ENCODE measurements at places on chromosomes 5 and 9.

GRCh38 chr9:20740929-20741582 is 57.0 kb downstream of the FOCAD start:
- ATAC-seq = no peak

DNA sequence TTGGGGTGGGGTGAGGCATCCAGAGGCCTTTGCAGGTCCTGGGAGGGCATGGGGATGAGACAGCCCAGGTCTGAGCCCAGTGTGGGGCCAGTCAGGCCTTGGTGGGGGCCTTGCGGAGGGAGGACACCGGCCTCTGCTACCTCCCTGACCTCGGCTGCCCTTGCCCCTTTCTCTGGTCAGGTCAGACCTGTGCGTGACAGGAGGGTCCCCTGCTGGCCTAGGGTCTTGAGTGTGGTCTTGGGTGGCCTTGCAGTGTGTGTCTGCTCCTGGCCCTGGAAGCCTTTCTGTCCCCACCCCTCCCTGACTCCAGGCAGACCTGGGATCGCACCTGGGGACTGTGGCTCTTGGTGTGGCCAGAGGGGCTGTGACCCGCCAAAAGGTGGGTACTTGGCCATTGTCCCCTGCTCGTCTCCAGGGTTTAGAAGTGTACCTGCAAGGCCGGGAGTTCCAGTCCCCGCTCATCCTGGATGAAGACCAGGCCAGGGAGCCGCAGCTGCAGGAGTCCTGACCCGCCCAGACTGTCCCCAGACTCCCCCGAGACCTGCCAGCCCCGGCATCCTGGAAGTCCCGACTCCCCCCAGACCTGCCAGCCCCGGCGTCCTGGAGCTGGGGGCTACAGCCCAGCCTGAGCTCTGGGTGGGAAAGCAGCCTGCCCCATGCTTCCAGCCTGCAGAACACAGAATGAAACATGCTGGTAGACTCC is 4.4 kb upstream of the MAN1B1 start:
- ATAC-seq = no peak

- no peak for ATAC-seq
Observed at GRCh38 chr9:69388596-69388995, 63.6 kb downstream of the ENTREP1 start.

GRCh38 chr9:37997636-37998374 is 71.2 kb downstream of the SHB start:
- ATAC-seq = no peak

DNA sequence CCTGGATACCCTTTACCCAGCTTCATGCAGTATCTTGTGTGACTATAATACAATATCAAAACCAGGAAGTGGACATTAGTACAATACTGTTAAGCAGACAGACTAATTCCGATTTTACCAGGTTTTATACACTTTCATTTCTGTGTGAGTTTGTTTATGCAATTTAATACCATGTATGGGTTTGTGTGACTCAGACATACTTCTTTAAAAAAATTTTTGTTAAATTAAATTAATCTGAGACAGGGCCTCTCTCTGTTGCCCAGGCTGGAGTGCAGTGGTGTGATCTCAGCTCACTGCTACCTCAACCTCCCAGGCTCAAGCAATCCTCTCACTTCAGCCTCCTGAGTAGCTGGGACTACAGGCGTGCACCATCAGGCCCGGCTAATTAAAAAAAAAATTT is 156.8 kb downstream of the GAPVD1 start:
- no peak for ATAC-seq

- ATAC-seq = no peak
Observed at GRCh38 chr5:14062178-14062577, 81.0 kb upstream of the TRIO start.
